ENCODE measurements at places on chromosomes 2 and 18.
A peak's percentile ranks its signal among the peaks of the same experiment; 100 is the strongest.

- DNase-seq = no peak
Observed at GRCh38 chr2:28627722-28628480, 123.7 kb upstream of the PPP1CB start.

GRCh38 chr18:41630232-41630886 lies 324.7 kb upstream of the PIK3C3 start:
- DNase-seq = no peak

- DNase-seq = peak; percentile 48
Observed at GRCh38 chr2:235234736-235235135, 259.1 kb upstream of the AGAP1 start.

DNA sequence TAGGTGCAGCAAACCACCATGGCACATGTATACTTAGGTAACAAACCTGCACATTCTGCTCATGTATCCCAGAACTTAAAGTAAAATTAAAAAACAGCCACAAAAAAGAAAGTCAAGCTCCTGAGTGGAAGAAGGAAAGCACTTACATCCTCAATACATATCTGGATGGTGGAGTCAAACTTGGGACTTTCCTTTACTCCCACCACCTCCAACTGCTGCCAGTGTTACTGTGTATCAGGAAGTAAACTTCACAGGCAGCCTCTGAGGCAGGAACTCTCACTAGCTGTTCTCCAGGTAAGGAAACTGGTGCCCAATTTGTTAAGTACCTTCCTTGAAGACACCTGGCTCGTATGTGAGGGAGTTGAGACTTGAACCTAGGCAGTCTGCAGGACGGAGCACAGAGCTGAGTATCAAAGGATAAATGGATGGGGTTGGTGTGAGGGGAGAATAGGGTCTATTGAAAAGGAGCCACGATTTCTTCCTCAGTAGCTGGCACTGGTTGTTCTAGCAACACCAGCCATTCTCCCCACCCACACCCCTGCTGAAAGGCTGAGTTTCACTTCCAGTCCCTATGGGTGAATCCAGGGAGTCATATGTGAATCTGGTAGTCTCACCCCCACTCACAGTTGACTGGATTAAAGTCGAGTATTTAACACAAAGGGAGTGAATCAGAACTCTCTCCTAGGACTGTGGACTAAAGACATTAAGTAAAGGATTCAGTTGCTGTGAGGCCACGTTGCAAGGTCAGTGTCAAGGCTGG lies 50.0 kb upstream of the GPR39 start:
- DNase-seq = no peak

DNA sequence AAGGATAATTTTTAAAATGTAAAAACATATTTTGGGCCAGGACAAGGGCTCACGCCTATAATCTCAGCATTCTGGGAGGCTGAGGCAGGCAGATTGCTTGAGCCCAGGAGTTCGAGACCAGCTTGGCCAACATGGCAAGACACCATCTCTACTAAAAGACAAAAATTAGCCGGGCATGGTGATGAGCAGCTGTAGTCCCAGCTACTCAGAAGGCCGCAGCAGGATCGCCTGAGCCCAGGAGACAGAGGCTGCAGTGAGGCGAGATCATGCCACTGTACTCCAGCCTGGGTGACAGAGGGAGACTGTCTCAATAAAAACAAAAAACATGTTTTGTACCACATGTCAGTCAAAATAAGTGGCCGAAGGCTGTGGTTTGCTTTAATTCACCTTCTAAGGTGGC lies 122.5 kb downstream of the HDAC4 start:
- no peak for DNase-seq

- DNase-seq = no peak
Observed at GRCh38 chr2:42566025-42566424, 2.4 kb upstream of the MTA3 start.

DNA sequence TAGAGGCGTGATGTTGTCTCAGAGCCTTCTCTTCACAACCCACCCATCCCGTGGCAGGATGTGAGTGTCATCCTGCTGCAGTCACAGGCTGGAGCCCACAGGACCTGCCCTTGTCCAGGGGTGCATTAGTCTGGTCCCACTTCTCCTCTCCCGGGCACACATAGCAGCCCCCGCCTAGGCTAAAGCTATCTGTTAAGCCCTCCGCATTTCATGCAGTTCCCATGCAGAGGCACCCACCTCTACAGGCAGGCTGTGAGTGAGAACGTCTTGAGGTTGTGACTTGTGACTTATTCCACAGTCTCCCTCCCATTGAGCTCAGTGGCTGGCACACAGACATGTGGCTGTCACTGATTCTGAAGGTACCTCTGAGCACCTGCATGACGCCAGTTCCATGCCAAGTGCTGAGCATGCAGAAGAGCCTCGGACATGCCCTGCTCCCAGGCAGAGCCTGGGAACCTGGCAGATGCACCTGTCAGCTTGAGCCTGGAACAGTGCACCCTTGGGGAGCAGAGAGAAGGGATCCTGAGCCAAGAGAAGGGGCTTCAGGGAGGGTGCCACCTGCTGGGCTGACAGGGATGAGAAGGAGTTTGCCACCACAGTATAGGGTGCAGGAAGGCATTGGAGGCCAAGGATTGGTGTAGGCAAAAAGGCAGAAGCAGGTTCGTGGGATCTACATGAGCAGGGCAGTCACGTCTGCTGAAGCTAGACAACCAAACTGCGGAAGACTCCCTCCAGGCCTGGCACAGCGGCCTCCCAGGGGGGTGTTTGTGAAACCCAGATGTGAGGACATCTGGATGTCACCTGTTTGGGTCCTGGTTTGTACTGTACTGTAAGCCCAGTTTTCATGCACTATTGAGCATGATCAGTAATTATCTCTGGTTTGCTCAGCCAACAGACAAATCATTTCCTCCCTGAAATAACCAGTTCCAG lies 213.6 kb downstream of the GLI2 start:
- DNase-seq = no peak

All from urothelium cell line (cell line).